ENCODE measurements at places on chromosomes 13 and 19.
A peak's percentile ranks its signal among the peaks of the same experiment; 100 is the strongest.

DNA sequence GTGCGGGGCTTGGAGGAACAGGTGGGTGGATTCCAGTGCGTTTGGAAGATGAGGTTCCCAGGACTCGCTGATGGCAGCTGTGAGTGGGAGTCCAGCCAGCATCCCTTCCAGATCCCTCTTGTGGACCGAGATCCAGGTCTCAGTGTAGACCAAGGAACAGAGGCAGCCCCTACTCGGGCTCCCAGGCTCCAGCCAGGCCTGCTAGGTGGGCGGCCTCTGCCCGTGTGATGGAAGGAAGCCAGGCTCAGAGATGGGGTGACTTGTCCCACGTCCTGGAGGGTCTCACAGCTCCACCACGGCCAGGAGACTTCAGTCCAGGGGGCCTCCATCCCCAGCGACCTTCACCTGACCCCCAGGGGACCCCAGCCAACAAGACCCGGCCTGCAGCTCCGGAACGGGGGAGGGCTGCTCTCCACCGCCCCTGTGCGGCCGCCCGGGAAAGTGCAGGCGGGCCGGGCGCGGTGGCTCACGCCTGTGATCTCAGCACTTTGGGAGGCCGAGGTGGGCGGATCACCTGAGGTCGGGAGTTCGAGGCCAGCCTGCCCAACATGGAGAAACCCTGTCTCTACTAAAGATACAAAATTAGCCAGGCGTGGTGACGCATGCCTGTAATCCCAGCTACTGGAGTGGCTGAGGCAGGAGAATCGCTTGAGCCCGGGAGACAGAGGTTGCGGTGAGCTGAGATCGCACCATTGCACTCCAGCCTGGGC is 729 bp upstream of the MADCAM1 start:
- no peak for DNase-seq

GRCh38 chr19:1181606-1182005 is 7.5 kb upstream of the SBNO2 start:
- DNase-seq = no peak

DNA sequence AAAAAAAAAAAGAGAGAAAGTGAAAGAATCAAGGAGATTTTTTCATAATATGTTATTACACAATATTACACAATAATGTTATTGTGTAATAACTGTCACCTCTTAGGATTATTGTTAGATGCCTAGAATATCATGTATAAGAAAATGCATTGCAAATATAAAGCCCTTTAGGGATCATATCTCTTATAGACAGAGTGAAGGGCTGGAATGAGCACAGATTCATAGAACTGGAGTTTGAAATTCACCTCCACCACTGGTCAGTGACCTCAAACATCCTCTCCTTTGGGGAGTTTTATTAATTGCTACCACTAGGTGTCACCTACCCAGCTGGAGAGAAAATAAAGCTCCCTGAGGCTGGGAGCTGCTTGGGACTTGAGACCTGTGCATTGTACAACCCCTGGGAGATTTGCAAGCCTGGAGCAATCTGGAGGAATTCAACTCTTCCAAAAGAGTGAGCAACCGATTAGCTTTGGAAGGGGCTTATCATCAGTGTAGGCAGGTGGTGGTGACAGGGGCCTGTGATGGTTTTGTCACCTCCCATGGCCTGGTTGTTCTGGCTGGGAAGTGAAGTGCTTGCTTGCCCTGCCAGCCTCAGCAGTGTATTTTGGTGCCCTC is 30.3 kb upstream of the FRY start:
- DNase-seq = peak; percentile 10

DNA sequence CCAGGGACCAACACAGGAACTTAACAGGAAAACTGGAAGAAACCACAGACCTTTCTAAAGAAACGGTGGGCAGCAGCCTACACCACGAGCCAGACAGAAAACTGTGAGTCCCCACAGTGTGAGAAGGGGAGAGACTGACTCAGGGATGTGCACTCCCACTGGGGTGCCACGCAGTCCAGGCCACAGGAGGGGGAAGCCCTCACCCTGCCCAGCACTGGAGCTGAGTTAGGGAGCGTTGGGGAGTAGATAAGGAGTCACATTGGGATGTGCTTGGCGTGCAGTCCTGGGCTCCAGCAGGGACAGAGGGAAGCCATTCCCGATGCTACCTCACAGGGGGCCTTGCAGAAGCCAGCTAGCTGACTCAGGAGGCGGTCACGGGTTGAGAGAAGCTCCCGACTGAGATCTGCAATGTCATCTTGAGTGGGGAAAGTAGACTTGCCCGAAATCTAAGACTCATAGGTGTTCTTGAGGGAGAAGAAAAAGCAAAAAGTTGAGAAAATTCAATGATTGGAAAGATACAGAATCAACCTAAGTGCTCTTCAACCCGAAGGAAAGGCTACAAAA is 17.3 kb downstream of the SIGLEC8 start:
- DNase-seq = no peak
